ENCODE measurements at places on chromosomes 13 and 19.

- DNase-seq: no peak
Measured at GRCh38 chr13:46516599-46517338, 36.2 kb upstream of the LRCH1 start.

DNA sequence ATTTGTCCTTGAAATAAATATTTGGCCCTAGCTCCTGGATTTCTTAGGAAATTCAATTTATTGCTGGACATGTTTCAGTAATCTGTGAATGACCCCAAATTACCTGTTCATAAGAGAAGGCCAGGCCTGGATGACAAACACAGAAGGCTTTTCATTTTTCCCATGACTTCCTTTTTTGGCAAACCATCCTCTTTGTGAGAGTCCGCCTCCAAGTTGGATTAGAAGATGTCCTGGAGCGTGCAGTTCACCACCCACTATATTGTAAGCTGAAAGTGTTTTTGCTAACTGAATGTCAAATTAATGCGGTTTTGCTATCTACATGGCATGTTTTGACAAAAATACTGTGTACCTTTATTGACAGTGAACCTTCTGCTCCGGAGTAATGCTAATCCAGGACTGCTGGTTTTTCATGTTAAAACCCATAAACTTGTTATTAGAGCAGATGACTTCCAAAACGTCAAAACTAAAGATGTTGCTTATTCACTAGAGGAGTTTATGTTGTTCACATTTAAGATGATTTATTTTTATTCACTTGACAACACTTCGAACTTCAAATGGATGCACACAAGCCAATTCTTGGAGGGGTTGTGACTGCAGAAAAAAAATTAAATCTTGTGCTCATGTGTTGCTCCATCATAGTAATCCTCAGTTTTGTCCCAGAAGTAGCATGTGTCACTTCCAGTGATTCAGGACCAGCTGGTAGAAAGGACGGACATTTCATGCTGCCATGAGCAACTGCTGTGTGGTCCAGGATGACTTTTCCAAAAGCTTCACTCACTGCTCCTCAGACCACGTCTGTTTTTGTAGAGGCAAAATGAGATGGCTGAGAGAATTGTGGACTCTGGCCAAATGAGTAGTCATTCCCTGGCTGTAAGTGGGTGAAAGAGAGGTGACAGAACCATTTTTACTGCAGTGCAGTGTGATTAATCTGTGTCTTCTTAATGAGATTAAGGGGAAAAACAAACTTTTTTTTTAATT, 71.0 kb downstream of the ITGBL1 start:
- DNase-seq: no peak

GRCh38 chr19:42497492-42498168, 30.7 kb downstream of the CEACAM1 start:
- no peak for DNase-seq

GRCh38 chr13:109569958-109570711, 216.2 kb downstream of the IRS2 start:
- DNase-seq: no peak

- no peak for DNase-seq
Measured at GRCh38 chr19:53958823-53959757, 3.6 kb upstream of the CACNG8 start.

DNA sequence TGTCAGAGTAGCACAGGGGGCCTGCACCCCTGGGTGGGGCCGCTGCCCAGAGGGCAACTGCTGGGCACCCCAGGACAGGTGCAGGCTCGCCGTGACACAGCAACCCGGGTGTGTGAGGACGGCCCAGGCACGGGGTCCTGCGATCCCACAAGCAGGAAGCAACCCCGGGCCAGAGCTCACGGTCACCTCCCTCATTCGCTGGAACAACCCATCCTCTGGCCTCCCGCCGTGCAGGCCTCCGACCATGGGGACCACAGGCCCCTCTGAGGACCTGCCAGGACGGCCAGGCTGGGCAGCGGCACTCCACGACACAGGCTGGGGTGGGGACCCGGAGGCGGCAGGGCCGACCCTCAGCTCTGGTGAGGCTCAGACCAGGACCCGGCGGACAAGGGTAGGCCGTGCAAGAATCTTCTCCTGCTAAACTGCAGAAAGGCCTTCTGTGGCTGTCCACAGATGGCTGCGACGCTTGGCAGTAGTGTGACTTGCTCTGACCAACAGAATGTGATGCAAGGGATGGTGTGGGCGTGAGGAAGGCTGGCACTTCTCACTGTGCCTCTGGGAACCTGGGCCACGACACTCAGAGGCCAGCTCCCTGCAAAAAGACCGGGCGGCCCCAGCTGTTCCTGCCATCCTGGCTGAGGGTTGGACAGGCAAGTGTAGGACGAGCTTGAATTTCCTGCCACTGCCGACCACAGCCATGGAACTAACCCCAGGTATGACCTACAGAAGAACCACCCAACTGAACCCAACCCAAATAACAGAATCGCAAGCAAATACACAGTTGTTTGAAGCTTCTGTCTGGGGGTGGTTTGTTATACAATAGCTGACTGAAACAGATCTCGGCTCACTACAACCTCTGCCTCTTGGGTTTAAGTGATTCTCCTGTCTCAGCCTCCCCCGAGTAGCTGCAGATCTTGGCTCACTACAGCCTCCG, 26.5 kb downstream of the PIP5K1C start:
- no peak for DNase-seq

GRCh38 chr19:12784871-12785430, 6.3 kb upstream of the JUNB start:
- DNase-seq: no peak

DNA sequence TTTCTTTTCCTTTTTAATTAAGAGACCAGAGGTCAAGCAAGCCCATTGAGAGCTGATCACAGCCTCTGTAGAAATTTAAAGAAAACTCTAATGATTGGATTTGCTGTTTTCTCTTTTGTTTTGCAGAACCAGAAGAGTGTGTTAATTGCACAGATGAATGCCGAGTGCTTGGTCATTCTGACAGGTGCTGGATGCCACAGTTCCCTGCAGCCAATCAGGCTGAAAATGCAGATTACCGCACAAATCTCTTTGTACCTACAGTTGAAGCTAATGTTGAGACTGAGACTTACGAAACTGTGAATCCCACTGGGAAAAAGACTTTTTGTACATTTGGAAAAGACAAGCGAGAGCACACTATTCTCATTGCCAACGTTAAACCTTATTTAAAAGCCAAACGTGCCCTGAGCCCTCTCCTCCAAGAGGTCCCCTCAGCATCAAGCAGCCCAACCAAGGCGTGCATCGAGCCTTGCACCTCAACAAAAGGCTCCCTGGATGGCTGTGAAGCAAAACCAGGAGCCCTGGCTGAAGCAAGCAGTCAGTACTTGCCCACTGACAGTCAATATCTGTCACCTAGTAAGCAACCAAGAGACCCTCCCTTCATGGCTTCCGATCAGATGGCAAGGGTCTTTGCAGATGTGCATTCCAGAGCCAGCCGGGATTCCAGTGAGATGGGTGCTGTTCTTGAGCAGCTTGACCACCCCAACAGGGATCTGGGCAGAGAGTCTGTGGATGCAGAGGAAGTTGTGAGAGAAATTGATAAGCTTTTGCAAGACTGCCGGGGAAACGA, 93.1 kb downstream of the PCDH17 start:
- no peak for DNase-seq

DNA sequence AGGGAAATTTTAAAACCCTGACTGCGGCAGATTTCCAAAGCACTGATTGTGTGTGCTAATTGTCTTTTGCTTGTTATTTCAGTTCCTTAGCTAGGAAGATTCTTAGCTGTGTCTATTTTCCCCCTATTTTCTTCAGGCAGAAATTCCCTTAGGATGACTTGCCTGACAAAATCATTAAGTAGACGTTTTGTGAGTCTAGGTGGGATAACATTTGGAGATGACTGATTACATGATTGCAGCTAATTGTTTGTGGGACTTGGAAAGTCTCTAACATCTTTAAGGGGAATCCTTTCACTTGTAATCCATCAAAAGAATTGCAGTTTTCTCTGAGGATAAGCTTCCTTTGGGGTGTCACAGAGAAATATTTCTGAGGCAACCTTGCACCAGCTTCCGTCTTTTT, 228.0 kb downstream of the OXGR1 start:
- DNase-seq: no peak

GRCh38 chr13:45737571-45738017, 35.5 kb downstream of the CBY2 start:
- no peak for DNase-seq
